ENCODE measurements at places on chromosomes 13 and 19. TPM values are rescaled to one million over a fixed set of nuclear protein-coding genes. Genes with fewer than 3 reads are reported as not detected.

The C13orf42 gene
- not detected for total RNA-seq

The GRIN2D gene
- total RNA-seq = 7.7 TPM

The CYP4F8 gene
- not detected for total RNA-seq

The FOXO1 gene
- total RNA-seq = 12.1 TPM

The DAND5 gene
- 0.07 TPM for total RNA-seq

The ZNF546 gene
- 2.0 TPM for total RNA-seq

The NLRP4 gene
- not detected for total RNA-seq

The EBI3 gene
- total RNA-seq = 2.5 TPM

The PPP1R12C gene
- 85.8 TPM for total RNA-seq

The ATP7B gene
- total RNA-seq = 2.7 TPM

The MEIS3 gene
- total RNA-seq = 30.9 TPM

The TMEM238 gene
- 9.3 TPM for total RNA-seq

The OR4F17 gene
- not detected for total RNA-seq

The SLC6A16 gene
- total RNA-seq = 1.3 TPM

The CNMD gene
- total RNA-seq = not detected

The FPR2 gene
- not detected for total RNA-seq

The FPR3 gene
- not detected for total RNA-seq

The SHC2 gene
- total RNA-seq = 0.93 TPM

The TMPRSS9 gene
- not detected for total RNA-seq

The SCGB2B2 gene
- total RNA-seq = 0.02 TPM
